ENCODE measurements at places on chromosomes 13 and 19. TPM values are rescaled to one million over a fixed set of nuclear protein-coding genes. Genes with fewer than 3 reads are reported as not detected.

FAM83E gene
- total RNA-seq: 3.8 TPM

NOTCH3 gene
- total RNA-seq: 52.1 TPM

ZNF30 gene
- total RNA-seq: 6.3 TPM

ZNF653 gene
- total RNA-seq: 9.8 TPM

ZNF729 gene
- total RNA-seq: not detected

MBD3L2 gene
- not detected for total RNA-seq

ZNF677 gene
- 1.0 TPM for total RNA-seq

LYPD5 gene
- 0.21 TPM for total RNA-seq

UGGT2 gene
- 14.5 TPM for total RNA-seq

TEKTIP1 gene
- 1.6 TPM for total RNA-seq

CNMD gene
- 51.7 TPM for total RNA-seq

All from H7 (cell line).